ENCODE measurements at places on chromosomes 2 and 18.

DNA sequence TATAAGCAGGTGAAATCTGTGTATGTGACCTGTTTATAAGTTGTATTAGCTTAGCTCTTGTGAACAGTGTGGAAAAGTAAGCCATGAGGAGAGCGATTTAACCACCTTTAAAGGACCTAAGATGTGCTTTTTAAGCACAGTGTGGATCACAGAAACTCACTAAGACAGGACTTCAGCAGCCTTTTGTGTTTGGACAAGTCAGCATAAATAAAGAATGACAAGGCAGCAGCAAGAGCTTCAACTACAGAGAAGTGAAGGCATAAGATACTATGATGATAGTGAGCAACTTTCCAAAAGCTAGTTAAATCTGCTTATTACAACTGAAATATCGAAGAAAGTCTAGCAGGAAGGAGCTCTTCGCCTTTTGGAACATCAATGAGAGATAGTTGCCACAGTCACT is 8.9 kb downstream of the HNRNPA3 start:
- no peak for DNase-seq

DNA sequence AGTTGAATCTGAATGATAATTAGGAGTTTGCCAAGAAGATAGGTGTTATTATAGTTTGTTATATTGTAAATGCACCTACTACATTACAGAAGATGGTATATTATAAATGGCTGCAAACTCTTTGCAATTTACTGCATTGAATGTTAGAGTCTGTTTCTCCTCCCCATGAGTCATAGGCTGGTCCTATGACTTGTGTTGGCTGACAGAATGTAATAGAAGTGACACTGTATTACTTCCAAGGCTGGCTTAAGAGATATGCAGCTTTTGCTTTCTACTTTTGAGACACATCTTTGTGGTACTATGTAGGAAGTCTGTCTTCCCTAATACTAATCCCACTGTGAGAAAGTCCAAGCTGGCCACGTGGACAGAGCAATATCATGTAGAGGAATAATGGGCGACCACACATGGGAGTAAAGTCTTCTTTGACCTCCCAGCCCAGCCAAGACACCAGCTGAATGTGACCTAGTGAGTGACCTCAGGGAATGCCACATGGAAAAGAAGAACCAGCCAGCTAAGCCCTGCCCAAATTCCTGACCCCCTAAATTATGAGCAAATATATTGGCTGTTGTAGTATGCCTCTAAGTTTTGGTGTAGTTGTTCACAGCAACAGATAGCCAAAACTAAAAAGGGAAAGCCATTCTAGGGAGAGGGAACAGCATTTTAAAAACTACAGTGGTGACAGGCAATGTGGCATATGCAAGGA is 6.8 kb upstream of the DDX1 start:
- no peak for DNase-seq

DNA sequence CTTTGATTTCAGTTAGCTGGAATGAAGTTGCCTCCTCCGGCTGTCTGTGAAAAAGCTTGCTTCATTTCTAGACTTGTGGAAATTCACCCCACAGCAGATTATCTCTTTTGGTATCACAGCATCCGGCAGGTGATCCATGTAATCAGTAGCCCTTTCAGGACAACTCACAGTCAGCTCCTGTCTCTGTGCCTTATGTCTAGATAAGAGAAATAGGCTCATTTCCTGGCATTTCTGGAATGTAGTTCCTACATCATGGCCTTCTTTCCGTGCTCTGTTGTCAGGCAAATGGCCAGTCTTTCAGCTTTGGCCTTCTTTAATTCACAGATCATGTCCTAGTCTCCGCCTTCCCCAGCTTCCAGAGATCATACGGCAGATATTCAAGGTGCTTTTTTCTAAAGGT is 455.4 kb downstream of the NUP35 start:
- no peak for DNase-seq

GRCh38 chr2:202609381-202610145 is 25.2 kb upstream of the FAM117B start:
- DNase-seq, result no peak

DNA sequence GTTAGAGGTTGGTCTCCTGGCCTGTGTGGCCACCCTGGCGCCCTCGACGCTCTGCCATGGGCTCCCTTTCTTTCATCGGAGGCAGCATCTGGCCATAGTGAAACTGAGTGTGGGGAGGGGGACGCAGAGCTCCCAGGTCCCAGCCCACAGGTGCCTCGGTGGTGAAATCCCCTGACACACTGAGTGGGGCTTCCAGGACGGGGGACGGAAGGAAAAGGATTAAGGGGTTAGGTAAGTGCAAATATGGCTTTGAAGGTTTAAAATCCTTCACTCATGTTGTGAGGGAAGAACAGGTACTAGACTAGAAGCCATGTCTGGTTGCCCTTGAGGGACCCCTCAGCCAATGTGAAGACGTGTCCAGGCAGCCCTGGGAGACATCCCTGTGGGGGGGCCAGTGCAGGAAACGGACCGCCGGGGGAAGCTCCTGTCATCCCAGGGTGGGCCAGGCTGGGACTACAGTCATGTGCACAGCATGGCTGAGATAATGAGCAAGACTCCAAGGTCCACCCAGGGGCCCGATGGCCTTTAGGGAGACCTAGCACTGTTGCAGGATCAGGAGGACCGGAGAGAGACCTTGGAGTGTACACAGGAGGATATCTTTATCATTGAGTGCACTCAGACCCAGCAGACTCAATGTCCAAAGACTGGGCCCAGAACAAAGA is 36.3 kb downstream of the RTP5 start:
- no peak for DNase-seq

GRCh38 chr2:118148809-118149208 is 60.5 kb downstream of the INSIG2 start:
- DNase-seq, result no peak

GRCh38 chr2:158664987-158665386 is 130.1 kb upstream of the DAPL1 start:
- DNase-seq, result no peak

GRCh38 chr18:48020337-48021250 is 90.1 kb upstream of the SMAD2 start:
- DNase-seq, result no peak

DNA sequence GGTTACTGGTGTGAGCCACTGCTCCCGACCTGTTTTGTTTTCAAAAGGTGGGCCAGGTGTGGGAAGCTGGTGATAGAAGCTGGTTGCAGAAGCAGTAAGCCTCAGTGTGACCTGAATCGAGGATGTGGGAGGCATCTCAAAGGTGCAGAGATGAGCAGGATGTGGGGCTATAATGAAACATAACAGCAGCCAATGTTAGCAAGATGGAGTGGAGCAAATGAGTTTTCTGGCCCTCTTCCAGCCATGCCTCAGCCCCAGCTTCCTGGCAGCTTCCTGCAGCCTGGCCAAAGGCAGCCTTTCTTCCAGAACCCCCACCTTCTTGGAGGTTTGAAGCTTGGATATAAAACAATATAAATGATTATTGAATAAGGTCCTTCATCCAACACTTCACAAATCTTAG is 184.8 kb downstream of the NCK2 start:
- DNase-seq, result no peak

- no peak for DNase-seq
These were observed 29.0 kb upstream of the CALCRL start for GRCh38 chr2:187477051-187477450.

DNA sequence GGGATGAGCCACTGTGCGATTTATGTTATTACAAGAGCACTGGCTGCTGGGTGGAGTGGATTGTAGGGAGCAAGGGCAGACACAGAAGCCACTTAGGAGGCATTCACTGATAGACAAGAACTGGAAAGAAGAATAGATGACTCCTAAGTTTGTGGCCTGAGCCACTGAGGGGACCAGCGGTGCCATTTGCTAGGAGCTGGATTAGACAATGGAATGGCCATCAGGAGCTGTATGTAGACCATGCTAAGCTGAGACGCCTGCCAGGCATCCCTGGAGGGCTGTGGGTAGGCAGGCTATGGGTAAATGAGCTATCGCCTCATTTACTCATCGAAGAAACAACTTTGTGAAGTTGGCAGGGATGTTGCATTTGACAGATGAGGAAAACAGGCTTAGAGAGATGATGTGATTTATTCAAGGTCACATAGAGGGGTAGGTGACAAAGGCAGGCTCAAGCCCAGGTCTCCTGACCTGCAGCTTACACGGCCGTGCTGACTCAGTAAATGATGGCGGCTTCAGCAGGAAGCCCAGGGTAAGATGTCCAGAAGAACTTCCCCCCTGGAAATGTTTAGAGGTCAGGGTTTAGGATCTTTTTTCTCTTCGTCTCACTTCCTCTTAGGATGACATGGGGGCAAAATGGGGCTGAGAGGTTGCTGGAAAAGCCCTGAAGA is 2.8 kb downstream of the MFSD2B start:
- DNase-seq, result no peak

GRCh38 chr18:4134700-4135099 is 320.4 kb downstream of the DLGAP1 start:
- DNase-seq, result no peak

- DNase-seq, result no peak
These were observed 634 bp upstream of the MSGN1 start for GRCh38 chr2:17815468-17816184.

GRCh38 chr2:38466409-38466808 is 89.3 kb upstream of the ATL2 start:
- no peak for DNase-seq

GRCh38 chr2:23379220-23379695 is 5.7 kb upstream of the KLHL29 start:
- DNase-seq, result no peak

DNA sequence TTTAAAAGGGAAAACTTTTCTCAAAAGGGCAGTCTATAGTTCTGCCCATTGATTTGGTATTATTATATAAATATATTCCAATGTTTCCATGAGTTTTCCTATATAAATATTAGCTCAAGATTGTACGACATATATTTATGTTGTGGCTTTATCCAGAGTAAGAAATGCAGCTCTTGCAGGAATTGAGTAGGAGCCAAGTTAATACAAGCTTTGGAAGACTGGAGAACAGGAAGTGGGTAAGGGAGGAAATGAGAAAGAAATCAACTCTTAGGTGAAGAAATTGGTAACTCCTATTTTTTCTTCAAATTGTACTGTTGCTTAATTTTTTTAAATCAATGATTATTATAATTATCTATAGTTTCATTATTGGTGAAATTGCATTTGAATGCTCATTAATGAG is 105.4 kb upstream of the FAM117B start:
- DNase-seq, result no peak

- no peak for DNase-seq
These were observed 59.3 kb downstream of the ARMC9 start for GRCh38 chr2:231257763-231258162.

GRCh38 chr2:85680707-85681371 is 12.8 kb upstream of the SFTPB start:
- peak; percentile 7 for DNase-seq

DNA sequence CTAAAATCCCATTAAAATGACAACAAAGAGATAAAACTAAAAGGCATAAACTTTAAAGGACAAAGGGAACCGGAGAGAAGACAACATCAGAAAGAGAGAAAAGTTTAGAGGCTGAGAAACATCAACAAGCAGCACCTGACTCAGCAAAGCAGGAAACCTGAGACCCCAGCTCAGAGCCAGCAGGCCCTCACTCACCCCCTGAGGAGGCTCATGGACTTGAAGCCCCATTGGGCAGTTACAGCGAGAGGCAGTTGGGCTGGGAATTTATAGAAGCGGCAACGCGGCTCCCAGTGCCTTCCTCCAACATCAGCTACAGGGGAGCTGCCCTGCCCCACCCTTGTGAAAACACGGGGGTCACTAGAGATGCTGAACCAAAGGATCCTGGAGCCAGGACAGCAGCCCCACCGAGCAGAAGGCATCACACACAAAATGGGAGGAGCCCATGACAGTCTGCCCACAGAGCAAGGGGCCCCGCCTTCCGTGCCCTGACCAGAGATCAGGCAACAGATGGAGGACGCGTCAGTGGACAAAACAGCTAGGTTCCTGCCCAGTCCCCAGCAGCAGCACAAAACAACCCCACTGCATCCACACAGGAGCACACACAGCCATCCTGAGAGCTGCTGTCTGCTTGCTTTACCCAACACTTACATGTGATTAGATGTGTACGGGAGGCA is 52.7 kb downstream of the CMPK2 start:
- no peak for DNase-seq

GRCh38 chr2:196336715-196337114 is 165.3 kb upstream of the STK17B start:
- DNase-seq, result no peak

DNA sequence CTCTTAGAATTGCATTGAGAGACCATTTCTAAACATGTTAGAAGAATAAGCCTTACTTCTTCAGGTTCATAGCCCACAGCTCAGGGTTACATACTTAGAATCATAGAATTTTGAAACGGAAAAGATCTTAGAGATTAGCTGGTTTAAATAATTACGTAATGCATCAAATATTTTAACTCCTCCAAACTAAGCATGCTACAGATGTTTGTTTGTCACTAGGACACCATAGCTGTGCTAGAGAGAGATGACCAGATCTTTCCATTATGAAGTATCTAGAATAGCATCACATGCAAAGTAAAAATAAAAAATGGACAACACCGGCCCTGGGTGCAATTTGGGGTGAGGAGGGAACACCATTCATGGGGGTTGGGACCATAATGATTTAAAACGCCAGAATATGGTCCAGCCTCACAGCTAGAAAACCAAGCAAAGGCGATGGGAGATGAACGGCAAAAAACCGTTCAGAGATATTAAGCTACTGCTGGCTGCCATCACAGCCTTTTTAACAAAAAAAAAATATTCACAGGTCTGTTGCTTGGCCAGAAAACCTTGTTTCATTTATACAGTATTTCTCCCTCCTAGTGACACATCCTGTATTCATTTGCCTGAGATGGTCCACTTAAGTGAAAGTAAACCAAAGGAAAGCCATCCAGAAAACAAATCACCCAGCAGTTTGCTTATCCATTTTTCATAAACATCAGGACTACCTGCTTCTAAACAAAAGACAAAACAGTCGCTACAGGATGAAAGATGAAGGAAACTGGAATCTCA is 94.2 kb downstream of the EPHA4 start:
- DNase-seq, result no peak

- DNase-seq, result peak; percentile 2
These were observed 63.0 kb upstream of the OTOF start for GRCh38 chr2:26540961-26541360.

DNA sequence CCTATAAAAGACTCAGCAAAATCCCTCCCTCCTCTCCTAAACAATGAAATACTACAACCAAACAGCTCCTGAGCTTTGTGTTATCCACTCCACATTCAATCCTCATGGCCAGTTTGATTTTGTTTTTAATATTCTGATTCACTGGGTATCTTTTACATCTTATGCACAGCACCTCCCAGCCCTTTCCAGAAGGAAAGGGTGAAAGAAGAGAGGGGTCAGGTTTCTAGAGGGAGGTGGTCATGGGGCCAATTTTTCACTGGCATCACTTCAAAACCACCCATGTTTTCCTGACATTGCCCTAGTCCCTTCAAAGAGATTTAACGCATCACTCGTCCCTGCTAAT is 315.6 kb downstream of the LPIN1 start:
- no peak for DNase-seq

GRCh38 chr18:73201940-73202339 is 334.2 kb upstream of the NETO1 start:
- DNase-seq, result no peak
